ENCODE measurements at places on chromosomes 5 and 9.

DNA sequence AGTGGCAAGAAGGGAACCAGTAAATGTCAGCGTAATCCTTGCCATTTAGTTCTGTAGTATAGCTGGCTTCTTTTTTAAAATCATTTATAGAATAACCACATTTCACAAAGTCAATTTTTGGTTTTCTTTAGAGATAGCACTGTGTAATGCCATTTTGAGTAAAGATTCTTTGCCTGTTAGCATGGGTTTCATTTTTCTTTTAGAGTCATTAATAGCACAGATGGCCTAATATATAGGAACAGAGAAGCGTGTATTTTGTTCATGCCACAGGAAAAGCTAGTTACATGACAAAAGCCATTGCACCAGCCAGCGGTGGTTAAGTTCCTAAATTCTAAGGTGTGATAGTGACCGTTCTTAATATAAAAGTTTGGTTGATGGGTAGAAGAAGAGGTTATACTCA lies 1363.9 kb downstream of the MAT2B start:
- no peak for DNase-seq

- no peak for DNase-seq
These were observed 197.2 kb upstream of the PAPPA start for GRCh38 chr9:115956371-115956770.

- DNase-seq: no peak
These were observed 163.0 kb downstream of the SMARCA2 start for GRCh38 chr9:2178034-2178734.

DNA sequence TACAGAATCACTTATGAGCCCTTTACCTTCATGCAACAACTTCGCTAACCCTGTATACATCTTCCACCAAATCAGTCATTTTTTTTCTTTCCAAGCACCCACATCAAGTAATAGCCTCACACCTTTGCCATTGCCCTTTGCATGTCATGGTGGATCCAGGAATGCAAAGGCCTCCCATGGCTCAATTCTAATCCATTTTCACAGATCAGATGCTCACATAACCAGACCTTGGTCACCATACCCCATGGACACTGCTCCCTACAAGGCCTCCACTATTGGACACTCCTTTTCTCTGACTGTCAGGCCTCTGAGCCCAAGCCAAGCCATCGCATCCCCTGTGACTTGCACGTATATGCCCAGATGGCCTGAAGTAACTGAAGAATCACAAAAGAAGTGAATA lies 179.5 kb downstream of the RASEF start:
- no peak for DNase-seq

- no peak for DNase-seq
These were observed 56.1 kb upstream of the TAS2R1 start for GRCh38 chr5:9686216-9686615.

GRCh38 chr5:144040615-144041305 lies 129.7 kb downstream of the YIPF5 start:
- DNase-seq: no peak

DNA sequence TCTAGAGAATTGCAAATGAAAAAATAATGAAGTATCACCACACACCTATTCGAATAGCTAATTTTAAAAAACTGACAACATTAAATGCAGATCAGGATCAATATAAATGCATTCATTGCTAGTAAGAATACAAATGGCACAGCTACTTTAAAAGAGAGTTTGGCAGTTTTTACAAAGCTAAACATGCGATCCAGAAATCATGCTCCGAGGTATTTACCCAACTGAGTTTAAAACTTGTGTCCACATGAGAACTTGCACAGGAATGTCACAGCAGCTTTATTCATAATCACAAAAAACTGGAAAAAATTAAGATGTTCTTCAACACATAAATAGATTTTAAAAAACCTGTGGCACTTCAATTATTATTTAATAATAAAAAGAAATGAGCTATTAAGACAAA lies 345.5 kb upstream of the TRPC7 start:
- DNase-seq: no peak

DNA sequence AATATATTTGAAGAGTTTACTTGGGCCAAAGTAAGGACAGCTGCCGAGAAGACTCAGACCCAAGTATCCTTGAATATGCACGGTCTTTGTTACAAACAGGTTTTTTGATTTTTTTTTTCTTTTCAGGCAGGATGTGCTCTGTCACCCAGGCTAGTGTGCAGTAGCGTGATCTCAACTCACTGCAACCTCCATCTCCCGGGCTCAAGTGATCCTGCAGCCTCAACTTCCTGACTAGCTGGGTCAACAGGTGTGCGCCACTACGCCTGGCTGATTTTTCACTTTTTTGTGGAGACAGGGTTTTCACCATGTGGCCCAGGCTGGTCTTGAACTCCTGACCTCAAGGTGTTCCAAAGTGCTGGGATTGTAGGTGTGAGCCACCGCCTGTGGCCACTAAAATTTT lies 27.4 kb downstream of the JMY start:
- no peak for DNase-seq

GRCh38 chr9:114500697-114501292 lies 4.5 kb downstream of the WHRN start:
- no peak for DNase-seq

GRCh38 chr9:92564982-92565381 lies 29.2 kb upstream of the ECM2 start:
- DNase-seq: no peak

GRCh38 chr5:16552666-16553343 lies 64.0 kb downstream of the RETREG1 start:
- DNase-seq: peak; percentile 57

DNA sequence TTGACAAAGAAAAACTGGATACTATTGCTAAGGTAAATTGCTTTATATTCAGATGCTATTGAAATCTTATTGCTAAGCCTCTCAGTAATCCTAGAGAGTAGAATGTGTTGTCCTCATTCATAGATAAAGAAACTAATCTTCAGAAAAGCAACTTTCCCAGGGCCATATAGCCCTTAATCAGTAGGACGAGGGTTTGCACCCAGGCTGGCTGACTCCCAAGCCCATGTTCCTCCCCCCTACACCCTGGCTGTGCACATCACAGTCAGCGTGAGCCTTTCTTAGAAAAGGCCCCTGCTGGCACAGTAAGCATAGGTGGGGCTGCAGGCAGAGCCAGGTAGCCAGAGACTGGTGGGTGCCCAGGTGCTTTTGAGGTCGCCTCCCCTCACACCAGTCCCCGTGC lies 15.8 kb upstream of the GLIPR2 start:
- no peak for DNase-seq

DNA sequence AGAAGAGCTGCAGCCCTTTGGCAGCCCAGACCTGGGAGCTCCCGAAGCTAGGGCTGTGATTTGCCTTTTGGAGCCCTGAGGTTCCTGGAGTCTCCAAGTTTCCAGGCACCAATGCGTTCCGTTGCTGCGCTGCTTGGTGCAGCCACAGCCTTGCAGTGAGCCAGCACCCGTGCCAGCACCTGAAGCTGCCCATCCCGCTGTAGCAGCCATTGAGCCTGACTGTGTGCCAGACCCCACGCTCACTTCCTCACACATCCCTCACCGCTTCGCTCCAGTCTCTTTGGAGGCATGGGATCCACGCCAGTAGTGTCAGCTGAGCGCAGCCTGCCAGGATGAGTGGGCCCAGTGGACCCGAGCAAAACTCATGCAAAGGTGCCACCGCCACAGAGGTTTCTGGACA lies 22.5 kb upstream of the C9orf72 start:
- DNase-seq: no peak

DNA sequence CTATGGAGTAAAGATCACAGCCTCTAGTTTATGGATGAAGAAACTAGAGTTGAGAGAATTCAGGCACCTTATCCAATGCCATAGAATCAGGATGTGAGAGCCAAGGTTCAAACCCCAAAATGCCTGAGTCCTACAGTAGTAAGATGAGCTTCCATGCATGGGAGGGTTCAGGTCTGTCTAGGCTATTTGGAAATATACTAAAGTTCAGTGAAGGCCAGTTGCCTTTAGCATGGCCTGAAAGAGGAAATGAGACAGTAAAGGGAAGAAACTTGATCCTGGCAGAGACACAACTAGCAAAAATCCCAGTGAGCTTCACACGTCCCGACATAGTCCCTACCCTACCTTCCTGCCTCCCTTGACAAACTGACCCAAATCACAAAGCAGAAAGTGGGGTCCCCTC lies 317.0 kb downstream of the RASEF start:
- no peak for DNase-seq

DNA sequence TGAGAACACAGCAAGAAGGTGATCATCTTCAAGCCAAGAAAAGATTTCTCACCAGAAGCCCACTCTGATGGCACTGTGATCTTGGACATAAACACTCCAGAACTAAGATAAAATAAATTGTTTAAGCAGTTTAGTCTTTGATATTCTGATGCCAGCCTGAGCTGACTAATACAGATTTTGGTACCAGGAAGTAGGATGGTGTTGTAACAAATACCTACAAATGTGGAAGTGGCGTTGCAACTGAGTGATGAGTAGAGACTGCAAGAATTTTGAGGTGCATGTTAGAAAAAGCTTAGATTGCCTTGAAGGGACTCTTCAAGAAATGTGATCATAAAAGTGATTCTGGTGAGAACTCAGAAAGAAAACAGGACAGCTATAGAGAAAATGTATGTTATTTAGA lies 592.4 kb upstream of the DAB2 start:
- DNase-seq: no peak

- DNase-seq: no peak
These were observed 34.0 kb downstream of the PDGFRB start for GRCh38 chr5:150121448-150122157.

GRCh38 chr5:15440434-15440833 lies 59.5 kb upstream of the FBXL7 start:
- DNase-seq: no peak

DNA sequence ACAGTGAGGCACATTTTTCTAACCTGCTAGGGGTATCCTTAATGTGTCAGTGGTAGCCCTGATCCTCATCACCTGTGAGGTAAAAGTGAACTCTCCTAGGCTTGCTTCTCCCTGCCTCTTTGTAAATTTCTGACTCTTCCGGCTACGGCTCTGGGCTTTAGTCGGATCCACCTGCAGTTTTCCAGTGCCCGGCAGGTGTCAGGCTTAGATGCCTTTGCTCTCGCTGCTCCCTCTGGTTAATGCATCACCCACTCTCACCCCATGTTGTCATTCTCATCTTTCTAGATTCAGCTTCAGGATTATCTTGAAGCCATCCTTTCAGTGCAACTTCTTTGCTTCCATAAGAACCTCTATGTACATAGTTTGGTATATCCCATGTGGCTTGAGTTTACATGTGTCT lies 3.6 kb downstream of the CEP78 start:
- DNase-seq: no peak

GRCh38 chr9:88990041-88990728 lies 1.1 kb upstream of the S1PR3 start:
- DNase-seq: no peak

DNA sequence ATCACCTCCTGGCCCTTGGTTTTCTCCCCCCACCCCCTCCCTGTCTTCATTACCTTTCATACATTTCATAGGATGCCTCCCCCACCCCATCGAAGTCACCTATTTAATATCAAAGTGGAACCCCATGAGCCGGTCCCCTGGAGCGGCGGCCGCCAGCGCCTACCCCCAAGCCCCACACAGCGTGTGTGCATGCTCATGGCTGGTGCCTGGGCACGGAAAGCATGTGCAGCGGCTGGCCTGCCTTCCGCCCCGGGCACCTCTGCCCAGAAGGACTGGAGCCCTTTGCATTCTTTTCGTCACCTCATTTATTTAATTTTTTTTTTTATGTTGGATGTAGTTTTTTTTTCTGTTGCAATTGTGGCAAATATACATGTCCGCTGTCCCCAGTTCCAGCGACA lies 116.2 kb downstream of the WNK2 start:
- no peak for DNase-seq

- DNase-seq: no peak
These were observed 114.0 kb downstream of the ADAMTSL1 start for GRCh38 chr9:18588002-18588401.

DNA sequence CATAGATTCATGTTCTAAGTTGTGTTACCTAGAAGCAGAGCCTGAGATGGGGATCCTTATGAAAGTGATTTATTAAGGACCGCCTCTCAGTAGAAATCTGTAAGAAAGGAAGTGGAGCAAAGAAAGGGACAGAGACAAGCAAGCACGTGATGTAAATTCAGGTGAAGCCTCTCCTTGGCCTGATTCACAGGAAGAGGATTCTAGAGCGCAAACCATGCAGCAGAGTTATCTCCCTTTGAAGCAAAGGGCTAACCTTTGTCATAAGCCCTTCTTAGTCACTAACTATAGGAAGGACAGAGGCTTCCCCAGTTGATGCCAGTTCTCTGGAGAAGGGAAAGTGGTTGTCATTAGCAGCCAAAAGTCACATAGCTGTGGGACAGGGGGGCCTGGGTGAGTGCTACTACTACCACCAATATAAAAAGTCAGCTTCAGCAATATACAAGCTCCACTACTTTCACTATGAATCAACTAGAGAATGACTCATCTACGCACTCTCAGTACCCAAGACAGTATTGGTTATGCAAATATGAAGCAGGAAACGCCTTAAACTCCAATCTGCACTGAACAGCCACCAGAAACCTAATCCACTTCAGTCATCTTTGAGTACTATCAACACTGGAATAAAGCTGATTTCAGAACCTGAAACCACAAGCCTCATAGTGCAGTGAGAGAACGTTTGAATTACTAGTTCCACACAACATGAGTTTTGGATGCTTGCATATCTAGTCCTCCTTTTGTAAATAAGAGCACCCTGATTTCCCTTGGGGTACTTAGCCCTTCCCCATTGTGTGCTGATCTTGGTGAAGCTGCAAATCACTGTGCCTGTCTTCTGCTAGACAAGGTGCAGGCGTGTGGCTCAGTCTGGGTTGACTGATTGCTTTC lies 162.7 kb downstream of the ZNF608 start:
- peak; percentile 16 for DNase-seq

- DNase-seq: no peak
These were observed 602.4 kb upstream of the CLINT1 start for GRCh38 chr5:158461240-158461854.

GRCh38 chr9:109639674-109640579 lies 140.1 kb upstream of the PALM2AKAP2 start:
- DNase-seq: no peak

DNA sequence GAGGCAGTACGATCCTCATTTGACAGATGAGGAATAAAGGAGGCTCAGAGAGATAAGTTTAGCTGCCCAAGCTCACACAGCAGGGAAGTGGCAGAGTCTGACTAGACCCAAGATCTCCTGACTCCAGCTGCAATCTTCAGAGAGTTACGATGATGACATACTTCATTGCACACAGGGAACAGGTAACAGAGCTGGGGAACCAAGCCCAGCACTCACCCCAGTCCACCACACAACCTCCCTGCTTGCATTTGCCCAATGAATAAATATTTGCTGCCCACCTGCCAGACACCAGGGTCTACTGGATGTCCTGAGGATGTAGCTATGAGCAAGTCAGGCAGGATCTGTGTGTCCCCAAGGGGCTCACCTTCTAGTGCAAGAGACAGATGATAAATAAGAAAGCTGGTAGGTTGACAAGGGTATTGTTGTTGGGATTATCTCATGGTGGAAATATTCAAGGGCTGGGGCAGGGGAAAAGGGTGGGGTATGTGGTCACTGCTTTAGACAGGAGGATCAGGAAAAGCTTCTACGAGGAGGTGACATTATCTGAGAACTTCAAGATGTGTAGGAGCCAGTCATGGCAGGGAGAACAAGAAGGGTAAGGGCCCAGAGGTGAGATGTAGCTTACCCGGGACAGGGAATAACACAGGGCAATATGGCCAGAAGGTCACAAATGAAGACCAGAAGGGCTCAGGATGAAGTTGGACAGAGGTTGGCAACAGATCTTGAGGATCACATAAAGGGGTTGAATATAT lies 28.6 kb upstream of the CPEB4 start:
- no peak for DNase-seq

- DNase-seq: peak; percentile 62
These were observed 890 bp downstream of the PIK3R1 start for GRCh38 chr5:68216245-68217046.

GRCh38 chr5:43309637-43310036 lies 3.6 kb downstream of the HMGCS1 start:
- no peak for DNase-seq
